Activated naive CD8-positive, alpha-beta T cell treated with anti-CD3 and anti-CD28 coated beads, Interleukin-2, amount 10 ng/mL, durations not matched to agents 7 days and 5 days (primary cell): ENCODE measurements at places on chromosomes 5 and 9. TPM values are rescaled to one million over a fixed set of nuclear protein-coding genes. Genes with fewer than 3 reads are reported as not detected.

The SLC23A1 gene
- total RNA-seq, result 1.8 TPM

The IL13 gene
- total RNA-seq, result 0.30 TPM

The DDX31 gene
- 14.9 TPM for total RNA-seq

The LRRC14B gene
- total RNA-seq, result 0.37 TPM

The SPATA6L gene
- total RNA-seq, result 0.72 TPM

The CD74 gene
- total RNA-seq, result 341 TPM

The SPACA9 gene
- total RNA-seq, result 4.1 TPM

The RNF44 gene
- 162 TPM for total RNA-seq

The PCDHB3 gene
- not detected for total RNA-seq

DNA sequence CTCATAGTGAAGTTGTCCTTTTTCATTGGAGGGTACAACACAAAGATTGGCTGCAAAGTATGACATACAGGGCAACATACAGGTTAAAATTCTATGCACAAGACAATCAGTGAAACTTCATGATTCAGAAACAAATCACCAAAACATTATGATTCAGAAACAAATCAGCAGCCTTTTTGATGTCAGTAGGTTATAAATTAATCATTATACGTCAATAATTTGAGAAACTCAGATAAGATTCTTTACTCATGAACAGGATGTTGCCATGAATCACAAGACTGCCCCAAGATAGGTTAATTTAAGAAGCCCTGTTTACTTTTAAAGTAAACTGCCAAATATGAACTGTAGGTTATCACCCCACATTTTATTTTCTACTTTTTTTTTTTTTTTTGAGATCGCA lies 62.2 kb upstream of the IL33 start:
- DNase-seq, result no peak

DNA sequence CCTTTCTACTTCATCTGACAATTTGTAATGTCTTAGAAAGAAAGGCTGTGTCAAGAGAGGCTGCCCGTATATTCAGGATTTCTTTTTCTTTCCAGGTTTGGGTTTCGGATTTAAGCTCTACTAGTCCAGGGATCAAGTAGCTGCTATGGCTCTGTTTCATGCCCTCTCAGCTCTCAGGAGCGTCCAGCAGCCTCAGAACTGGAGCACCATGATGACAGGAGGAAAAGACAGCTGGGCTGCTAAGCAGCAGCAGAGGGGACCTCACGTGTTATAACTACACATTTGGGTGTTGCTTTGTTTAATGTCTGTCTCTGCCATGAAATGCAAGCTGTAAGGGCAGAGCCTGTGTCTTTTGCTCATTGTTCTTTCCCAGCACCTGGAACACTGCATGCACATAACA lies 28.5 kb downstream of the TBC1D2 start:
- no peak for DNase-seq

DNA sequence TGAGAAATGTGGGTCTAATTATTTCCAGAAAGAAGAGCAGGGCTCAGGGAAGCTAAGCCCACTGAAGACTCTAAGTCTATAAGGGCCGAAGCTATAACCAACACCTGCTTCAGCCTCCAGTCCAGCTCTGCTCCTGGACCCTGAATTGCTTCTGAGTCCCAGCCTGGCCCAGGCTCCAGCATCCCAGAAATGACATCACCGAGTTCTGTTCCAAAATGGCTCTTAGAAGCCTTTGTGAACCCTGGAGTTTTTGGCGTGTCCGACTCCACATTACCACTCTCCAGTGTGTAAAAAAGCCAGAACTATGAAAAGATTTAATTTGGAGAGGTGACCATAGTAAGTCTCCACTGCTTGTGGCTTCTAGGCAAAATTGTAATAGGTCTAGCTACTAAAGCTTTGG lies 289.9 kb downstream of the SLIT3 start:
- DNase-seq, result no peak

- no peak for DNase-seq
Measured at GRCh38 chr5:10934783-10935355, 173.8 kb upstream of the DAP start.

- DNase-seq, result no peak
Measured at GRCh38 chr9:70160686-70161600, 97.8 kb upstream of the SMC5 start.

DNA sequence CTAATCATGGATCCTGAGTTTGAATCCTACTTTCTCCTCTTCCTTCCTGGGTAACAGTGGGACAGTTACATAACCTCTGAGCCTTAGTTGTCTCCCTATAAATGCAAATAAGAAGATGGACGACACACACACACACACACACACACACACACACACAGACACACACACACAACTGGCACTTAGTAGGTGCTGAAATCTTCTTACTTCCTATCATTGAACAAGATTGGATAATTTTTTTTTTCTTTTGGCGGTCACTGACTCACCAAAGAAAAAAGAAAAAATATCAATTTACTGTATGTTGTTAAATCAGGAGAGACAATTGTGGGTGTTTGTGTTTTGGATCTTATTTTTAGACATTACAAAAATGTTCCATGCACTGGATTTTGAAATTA lies 28.4 kb upstream of the TNFSF8 start:
- no peak for DNase-seq

DNA sequence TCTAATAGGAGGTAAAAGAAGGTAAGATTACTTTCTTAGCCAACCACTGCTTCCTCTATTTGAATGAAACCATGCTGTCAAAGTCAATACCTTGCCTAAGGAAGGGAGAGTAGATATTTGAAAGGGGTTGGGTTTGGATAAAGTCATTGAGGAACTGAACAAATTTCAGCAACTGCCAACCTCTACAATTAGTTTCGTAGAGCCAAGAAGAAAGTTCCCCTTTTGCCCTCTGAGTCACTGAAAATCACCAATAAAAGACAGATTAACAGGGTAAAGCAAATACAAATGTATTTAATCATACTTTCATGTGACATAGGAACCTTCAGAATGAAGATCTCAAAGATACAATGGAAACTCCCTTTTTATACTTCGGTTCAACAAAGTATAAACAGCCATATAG lies 615.7 kb downstream of the GABRG2 start:
- no peak for DNase-seq

GRCh38 chr9:133041958-133042357 lies 11.2 kb downstream of the GTF3C5 start:
- DNase-seq, result no peak

DNA sequence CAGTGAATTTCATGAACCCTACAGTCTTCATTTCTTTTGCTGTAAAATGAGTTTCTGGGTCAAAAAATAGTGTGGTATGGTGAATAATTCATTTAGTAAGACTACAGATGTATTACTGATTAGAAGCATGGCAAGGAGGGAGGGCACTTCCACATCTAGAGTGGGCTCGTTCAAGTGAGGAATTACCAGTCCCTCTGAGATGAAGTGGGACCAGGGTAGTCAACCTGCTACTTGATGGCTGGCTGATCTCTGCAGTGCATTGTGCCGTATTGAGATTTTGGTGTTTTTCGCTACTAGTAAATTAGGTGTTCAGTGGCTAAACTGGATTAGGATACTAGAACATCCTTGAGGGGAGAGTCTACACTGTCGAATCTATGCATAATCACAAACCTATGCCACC lies 10.8 kb downstream of the CDC37L1 start:
- no peak for DNase-seq

GRCh38 chr5:77301447-77301883 lies 91.0 kb downstream of the PDE8B start:
- no peak for DNase-seq

DNA sequence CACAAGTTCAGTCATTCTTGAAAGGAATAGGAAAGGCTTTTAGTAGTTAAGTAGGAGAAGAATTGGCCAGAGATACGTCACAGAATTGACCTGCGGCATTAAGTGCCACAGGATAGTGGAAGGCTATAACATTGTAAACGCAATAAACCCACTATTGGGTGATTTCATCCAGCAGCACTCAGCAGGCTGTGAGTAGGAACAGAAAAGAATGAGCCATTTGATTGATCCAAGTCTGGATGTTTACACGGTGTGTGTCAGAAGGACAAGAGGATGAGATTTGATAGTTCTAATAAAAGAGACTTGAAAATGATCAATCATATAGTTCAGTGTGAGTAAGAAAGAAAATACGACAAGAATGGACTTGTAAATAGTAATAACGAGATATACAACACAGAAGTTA lies 110.0 kb upstream of the MTAP start:
- no peak for DNase-seq

DNA sequence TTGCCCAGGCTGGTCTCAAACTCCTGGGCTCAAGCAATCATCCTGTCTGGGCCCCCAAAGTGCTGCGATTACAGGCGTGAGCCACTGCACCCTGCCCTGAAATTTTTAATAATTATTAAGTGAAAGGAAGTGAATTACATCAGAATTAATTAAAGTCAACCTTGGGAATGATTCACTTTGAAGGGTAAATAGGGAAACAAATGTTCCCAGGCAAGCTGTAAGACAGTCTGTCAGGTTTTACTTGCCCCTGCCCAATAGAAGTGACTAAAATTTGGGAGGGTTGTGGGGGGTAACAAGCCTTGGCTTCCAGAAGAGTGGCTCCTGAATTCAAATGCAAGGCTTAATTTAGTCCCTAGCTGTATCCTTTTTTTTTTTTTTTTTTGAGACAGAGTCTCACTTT lies 1.3 kb upstream of the LIX1 start:
- no peak for DNase-seq

GRCh38 chr5:72994578-72994977 lies 38.7 kb downstream of the FCHO2 start:
- no peak for DNase-seq

GRCh38 chr9:35476596-35476995 lies 13.3 kb upstream of the RUSC2 start:
- no peak for DNase-seq

- DNase-seq, result no peak
Measured at GRCh38 chr9:3292311-3292710, 233.5 kb downstream of the RFX3 start.

GRCh38 chr9:77402286-77402685 lies 225.0 kb downstream of the VPS13A start:
- DNase-seq, result no peak

DNA sequence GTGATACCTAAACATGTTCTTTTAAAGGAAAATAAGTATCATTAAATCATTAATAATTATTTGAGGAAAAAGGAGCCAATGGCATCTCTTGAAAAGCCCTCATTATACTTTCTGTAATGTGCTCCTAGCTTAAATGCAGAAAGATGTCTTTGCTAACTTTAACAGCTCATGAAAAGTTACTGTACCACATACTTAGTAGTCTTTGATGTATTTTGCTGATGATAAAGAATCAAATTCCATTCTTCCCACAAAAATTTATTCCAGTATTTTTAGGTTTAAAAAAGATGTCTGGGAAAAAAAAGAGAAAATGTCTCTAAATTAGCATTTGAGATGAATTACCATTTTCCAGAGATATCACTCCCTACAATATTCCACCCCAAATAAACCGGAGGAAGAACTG lies 112.5 kb downstream of the PPP2R2B start:
- DNase-seq, result no peak

DNA sequence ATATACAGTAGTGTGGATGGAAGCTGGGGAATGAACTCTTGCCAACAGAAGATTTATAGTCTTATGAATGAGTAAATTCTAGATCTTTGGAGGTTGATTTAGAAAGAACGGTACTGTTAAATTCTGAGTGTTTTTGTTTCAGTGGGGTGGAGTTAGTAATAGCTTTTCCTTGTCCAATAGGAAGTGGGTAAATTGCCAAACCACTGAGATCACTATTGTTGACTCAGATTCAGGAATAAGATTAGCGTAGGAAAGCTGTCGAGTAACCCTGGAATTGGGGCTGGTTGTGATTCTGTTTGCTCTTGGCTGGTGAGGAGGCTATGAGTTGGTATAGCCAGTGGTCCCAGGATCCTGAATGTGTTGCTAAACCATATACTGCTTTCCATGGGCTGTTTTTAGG lies 155.6 kb downstream of the ARHGAP26 start:
- no peak for DNase-seq
